Motor neuron (in vitro differentiated cells): ENCODE measurements at places on chromosomes 1 and 21.
A peak's percentile ranks its signal among the peaks of the same experiment; 100 is the strongest.

DNA sequence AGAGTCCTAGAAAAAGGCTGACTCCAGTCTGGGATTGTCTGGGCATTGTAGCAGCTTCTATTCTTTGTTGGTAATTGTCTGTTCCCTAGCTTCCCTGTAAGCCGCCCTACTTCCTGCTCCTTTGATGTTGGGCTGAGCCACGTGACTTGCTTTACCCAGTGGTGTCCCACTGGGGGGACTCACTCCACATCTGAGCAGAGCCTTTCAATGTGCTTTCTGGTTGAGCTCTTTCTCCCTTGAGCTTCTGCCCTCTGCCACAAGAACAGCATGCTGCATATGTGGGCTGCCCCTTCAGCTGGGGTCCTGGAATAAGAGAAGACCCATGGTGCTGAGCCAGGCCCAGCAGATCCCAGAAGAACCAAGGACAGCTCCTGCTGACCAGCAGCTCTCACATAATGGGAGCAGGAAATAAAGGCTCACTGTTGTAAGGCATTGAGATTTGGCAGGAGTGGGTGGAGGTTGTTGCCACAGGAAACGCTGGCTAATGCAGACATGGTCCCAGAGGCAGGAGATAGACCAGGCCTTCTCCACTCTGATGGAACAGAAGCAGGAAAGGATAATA is 276.3 kb upstream of the GJB5 start:
- ATAC-seq, result no peak

DNA sequence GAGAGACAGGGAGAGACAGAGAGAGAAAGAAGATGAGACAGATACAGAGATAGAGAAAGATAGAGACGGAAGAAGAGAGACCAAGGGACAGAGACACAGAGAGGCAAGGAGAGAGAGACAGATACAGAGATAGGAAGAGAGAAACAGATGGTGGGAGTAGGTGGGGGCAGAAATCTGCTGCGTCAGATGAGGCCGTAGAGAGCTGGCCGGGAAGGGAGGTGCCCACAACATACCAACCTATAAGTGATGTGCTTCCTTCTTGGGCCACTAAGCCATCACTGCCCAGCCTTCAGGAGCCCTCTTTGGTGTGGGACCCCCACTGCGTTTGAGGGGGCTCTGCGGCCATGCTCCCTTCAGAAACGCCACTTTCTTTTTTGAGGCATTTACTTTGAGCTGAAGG is 307.6 kb upstream of the VAMP3 start:
- ATAC-seq, result no peak

- no peak for ATAC-seq
These were observed 45.4 kb downstream of the C1orf185 start for GRCh38 chr1:51147394-51147793.

DNA sequence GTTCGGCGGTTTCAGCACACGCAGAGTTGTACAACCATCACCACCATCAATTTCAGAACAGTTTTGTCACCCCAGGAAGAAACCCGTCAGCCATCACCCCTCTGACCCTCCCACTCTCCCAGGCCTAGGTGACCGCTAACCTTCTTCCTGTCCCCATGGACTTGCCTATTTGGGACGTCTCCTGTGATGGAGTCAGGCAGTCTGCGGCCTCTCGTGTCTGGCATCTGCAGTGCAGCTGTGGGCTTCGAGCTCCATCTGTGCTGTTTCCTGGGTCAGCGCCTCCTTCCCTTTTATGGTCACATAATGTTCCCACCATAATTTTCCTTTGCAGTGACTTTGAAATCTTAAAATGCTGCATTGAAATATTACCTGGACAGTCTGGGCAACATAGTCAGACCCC is 24.4 kb downstream of the SLC45A1 start:
- no peak for ATAC-seq

- no peak for ATAC-seq
These were observed 154.1 kb downstream of the TGFBR3 start for GRCh38 chr1:91731815-91732214.

DNA sequence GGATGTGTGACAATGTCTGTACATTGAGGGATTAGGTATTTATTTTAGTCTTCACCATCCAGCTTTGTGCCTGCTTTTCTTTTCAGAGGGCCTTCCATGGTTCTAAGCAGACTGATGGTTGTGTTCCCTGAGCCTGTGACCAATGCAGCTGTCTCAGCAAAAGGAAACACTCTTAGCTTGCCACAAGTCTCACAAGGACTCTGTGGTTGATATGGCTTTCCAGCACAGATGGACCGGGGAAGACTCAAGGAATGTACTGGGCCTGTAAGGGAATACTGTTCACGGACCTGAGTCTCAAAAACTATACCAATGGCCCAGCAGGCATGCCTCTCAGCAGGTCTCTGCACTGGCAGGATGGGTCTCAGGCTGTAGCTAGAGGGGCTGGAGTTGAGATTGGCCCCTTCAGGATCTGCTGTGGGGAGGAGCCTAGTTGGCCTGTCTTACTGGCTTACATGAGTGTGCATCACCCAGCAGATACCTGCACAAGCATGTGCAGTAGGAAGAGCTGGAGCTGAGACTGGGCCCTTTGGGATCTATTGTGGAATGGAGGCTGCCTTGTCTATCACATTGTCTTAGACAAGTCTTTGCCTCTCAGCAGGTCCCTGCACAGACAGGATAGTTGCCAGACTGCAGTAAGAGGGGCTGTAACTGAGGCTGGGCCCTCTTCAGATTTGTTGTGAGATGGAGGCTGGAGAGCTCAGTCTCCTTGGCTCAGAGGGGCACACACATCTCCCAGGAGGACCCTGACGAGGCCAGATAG is 52.0 kb upstream of the PDC start:
- ATAC-seq, result no peak

DNA sequence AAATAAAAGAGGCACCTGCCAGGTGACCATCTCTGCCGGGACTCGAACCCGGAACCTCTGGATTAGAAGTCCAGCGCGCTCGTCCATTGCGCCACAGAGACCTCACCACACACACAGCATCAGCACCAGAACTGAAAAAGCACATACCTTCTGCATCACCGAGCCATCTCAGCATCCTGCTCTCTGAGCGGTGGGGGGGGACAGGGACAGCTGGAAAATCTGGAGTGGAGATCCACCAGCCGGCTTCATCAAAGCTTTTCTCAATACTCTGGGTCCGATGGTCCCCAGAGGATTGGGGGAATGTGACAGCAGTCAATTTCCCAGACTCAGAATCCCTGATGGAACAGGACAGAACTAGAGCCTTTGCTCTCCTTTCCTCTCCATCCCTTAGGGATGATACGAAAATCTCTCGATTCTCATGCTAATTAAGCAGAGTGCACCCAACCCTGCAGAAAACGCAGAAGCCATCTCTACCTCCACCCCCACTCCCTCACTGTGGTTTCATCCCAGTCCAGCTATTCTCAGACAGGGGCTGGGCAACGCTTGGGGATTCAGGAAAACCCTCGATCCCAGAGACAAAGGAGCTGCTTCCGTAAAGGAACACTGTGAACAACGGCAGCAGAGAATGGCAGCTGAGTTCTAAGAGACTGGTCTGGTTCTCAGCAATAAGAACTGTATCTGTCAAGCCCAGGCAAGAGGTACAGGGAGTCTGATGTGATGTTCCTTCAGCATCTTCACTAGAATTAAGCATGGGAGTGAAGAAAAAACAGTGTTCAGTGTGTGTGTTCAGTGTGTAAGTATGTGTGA is 29.6 kb upstream of the CADM3 start:
- peak; percentile 90 for ATAC-seq

GRCh38 chr1:197081117-197081753 is 14.2 kb upstream of the F13B start:
- ATAC-seq, result no peak

DNA sequence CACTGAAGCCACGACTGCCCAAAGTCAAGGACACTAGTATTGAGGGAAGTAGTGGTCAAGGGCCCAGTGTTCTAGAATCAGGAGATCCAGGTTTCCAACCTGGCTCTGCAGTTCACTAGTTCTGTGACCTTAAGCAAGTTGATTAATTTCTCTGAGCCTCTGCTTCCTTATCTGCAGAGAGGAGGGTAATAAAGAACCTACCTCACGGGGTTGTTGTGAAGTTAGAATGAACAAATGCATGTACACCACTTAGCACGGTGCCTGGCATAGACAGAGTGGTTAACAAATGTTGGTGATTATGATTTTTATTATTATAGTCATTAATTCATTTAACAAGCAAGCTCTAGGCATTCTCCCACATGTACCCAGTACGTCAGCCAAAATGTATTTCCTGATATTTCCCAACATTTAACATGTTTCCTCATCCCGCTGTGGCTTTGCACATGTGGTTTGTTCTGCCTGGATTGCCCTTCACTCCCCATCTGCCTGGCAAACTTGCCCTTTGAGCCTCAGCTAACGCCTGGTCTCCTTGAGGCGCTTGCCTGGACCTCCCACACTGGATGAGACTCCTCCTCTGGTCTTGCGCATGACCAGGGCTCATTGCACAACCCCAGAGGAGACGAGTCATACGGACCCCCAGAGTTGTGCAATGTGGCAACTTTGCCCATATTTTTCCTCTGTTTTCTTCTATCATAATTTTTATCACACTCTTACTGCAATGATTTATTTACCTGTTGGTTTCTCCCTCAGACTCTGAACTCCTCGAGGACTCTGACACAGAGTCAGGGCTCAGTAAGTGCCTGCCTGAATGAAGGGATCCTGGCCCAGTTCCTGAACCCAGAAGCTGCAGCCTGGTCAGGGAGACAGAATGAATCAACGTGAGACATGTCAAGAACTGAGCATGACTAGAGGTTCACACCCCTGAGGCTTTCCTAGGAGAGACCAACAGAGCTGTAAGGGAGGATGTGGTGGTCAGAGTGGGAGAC is 20.7 kb upstream of the MFSD2A start:
- ATAC-seq, result peak; percentile 55

DNA sequence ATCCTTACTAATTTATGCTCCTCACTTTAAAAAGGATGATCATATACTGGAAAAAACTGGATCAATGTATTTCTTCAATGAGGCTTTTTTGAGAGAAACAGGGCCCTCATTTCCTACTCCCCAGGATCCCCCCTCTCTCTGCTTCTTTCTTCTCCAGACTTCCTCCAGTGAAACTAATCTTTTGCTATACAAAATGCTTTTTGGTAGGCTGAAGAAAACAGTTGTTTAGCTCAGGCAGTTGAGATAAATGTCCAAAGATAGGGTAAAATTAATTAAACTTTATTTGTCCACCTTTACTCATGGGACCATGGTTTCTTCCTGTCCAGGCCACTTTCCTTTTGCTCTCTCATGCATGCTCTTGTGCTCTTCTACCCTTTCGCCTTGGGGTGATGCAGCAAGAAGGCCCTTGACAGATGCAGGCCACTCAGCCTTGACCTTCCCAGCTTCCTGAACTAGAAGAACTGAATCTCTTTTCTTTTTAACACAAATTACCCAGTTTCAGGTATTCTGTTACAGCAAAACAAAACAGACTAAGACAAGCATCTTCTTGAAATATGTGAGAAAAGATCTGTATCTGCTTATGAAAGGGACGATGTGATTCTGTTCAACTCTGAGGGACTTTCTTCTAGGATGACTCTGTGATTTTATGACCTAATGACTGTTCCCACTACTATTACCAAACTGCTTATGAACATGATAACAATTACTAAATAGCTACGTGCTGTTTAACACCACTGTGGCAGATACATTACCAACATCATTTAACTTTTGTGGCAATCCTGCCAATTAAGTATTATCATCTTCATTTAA is 63.7 kb downstream of the NVL start:
- no peak for ATAC-seq

DNA sequence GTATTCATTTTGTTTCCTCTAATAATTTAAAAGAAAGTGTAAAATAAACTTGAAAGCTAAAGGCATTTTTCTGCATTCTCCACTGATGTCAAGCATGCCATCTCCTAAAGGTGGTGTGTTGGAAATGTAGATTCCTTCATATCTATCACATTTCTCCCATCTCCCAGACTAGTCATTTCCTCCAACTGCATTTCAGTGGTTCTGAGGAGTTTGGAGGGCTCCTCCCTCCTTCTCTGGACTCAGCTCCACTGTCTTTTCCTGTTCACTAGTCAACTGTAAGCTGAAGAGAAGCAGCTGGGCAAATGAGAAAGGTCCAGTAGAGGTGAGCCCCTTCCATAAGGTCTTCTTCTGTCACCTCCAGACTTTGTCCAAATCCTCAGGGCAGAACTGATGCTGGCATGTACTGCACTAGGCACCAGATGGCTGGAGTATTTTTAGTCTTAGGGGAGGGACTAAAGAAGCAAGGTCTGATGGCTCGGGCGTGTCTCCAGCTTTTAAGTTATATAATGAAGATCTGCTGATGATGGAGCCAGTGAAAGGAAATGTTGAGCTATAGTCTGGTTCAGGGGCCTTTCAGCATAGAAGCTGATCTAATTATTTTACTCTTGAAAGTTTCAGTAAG is 186.1 kb downstream of the NTNG1 start:
- ATAC-seq, result no peak

DNA sequence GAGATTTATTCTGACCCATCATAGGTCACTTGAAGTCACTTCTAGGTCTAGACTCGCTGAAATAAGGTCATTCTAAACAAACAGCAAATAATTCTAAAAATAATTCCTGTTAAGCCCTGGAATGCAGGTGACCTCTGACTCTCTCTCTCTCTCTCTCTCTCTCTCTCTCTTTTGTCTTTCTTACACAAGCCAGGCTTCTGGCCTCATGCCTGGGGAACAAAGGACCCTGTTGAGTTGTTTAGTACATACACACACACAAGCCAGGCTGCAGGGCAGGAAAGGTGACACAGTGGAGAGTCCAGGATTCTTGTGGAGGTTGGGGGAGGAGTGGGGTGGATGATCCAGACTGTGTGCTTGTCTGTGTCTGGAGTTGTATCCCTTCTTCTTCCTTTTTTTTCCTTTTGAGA is 4.0 kb upstream of the MEX3A start:
- ATAC-seq, result no peak
